ENCODE measurements at places on chromosomes 4 and X. TPM values are rescaled to one million over a fixed set of nuclear protein-coding genes. Genes with fewer than 3 reads are reported as not detected.

- no peaks in the 10 kb centered on the region for H3K27me3 ChIP-seq
- no peak overlapping the region for H3K4me3 ChIP-seq
- H3K36me3 ChIP-seq: no peaks in the 10 kb centered on the region
- DNase-seq: no peak
Observed at GRCh38 chr4:160848901-160849760, 1314.7 kb downstream of the FSTL5 start.

PLXNB3 gene
- 0.81 TPM for total RNA-seq

GRCh38 chr4:43136752-43137151 is 244.2 kb downstream of the GRXCR1 start:
- H3K4me1 ChIP-seq: no peaks in the 10 kb centered on the region
- no peak for DNase-seq
- no peak overlapping the region for H3K4me3 ChIP-seq
- no peaks in the 10 kb centered on the region for H3K27me3 ChIP-seq
- H3K27ac ChIP-seq: no peak overlapping the region

DNA sequence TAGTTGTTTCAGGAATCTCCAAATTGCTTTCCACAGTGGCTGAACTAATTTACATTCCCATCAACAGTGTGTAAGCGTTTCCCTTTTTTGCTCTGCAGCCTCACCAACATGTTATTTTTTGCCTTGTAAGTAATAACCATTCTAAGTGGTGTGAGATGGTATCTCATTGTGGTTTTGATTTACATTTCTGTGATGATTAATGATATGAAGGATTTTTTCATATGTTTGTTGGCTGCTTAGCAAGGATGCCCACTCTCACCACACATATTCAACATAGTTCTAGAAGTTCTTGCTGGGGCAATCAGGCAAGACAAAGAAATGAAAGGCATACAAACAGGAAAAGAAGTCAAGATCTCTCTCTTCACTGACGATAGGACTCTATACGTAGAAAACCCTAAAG is 472.4 kb downstream of the ZNF674 start:
- no peaks in the 10 kb centered on the region for H3K36me3 ChIP-seq
- H3K4me1 ChIP-seq: no peaks in the 10 kb centered on the region
- H3K4me3 ChIP-seq: no peak overlapping the region
- no peak overlapping the region for H3K27ac ChIP-seq

DNA sequence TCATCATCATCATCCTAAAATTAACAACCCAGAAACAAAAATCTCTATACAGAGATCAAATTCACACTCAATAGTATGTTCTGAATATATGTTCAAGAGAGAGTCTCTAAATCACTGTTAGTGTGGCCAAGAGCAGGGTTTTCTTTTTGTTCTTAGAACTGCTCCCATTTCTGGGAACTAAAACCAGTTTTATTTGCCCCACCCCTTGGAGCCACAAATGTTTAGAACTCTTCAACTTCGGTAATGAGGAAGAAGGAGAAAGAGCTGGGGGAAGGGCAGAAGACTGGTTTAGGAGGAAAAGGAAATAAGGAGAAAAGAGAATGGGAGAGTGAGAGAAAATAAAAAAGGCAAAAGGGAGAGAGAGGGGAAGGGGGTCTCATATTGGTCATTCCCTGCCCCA is 32.3 kb downstream of the CYBB start:
- no peak for DNase-seq
- no peak overlapping the region for H3K27ac ChIP-seq
- H3K27me3 ChIP-seq: peaks cover 3% of the 10 kb centered on the region
- H3K4me3 ChIP-seq: no peak overlapping the region
- H3K36me3 ChIP-seq: no peaks in the 10 kb centered on the region

GRCh38 chr4:154390324-154390723 is 101.3 kb downstream of the DCHS2 start:
- no peaks in the 10 kb centered on the region for H3K4me1 ChIP-seq
- H3K27me3 ChIP-seq: peaks cover 8% of the 10 kb centered on the region
- H3K4me3 ChIP-seq: no peak overlapping the region
- DNase-seq: no peak

DNA sequence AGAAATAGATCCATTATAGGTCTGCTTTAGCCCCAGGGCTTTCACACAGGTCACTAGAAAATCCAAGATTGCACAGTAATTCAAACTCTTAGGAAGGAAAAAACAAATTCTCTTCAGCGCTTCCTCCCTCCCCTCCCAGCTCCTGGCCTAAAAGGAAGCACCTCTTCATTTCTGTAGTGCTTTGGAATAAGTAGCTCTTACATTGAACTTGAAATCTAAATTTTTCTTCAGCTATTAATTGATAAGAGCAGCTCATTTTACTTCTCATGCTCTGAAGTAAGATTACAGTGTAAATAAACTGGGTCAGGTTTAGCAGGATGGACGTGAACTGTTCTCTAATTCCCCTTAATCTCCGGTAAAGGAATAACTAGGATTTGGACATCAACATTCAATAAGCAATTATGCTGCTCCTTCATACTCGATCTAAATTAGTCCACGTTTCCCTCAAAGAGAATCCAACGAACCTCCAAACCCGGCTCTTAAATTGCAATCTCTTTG is 10.9 kb upstream of the SEL1L3 start:
- H3K27ac ChIP-seq: no peak overlapping the region
- peaks cover 1% of the 10 kb centered on the region for H3K36me3 ChIP-seq
- H3K27me3 ChIP-seq: peaks cover 5% of the 10 kb centered on the region

DNA sequence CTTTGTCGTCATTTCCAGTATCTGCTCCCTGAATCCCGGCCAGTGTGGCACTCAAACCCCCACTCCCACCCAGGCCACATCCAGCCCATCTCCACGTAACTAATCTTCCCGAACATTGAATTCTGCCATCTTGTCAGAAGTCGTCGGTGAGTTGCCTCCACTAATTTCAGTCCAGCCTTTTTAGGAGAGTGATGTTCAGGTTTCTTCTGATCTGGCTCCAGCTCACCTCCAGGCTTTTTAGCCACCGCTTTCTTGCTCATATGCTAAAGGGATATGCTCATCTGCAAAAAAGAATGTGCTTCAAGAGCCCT is 1.3 kb downstream of the TMEM165 start:
- H3K4me1 ChIP-seq: peaks cover 47% of the 10 kb centered on the region
- H3K4me3 ChIP-seq: peak overlapping the region; percentile 97
- peaks cover 29% of the 10 kb centered on the region for H3K36me3 ChIP-seq
- no peak for DNase-seq
- H3K27me3 ChIP-seq: no peaks in the 10 kb centered on the region

- no peaks in the 10 kb centered on the region for H3K36me3 ChIP-seq
- no peaks in the 10 kb centered on the region for H3K4me1 ChIP-seq
- no peak for DNase-seq
- H3K27ac ChIP-seq: no peak overlapping the region
Observed at GRCh38 chrX:139106069-139106468, 394.6 kb upstream of the FGF13 start.

DNA sequence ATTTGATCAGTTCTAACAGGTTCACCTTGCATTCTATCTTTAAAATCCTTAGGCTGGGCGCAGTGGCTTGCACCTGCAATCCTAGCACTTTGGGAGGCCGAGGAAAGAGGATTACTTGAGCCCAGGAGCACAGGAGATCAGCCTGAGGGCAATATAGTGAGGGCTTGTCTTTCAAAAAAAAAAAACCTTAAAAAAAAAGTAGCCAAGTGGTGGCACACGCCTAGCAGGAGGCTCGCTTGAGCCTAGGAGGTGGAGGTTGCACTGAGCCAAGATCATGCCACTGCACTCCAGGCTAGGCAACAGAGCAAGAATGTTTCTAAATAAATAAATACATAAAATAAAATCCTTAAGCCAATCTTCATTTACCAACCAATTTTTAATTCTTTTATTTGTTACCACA is 75.6 kb downstream of the PRSS12 start:
- no peak for DNase-seq
- peaks cover 36% of the 10 kb centered on the region for H3K4me1 ChIP-seq
- H3K4me3 ChIP-seq: peak overlapping the region; percentile 31
- peaks cover 31% of the 10 kb centered on the region for H3K36me3 ChIP-seq
- peaks cover 2% of the 10 kb centered on the region for H3K27me3 ChIP-seq
- no peak overlapping the region for H3K27ac ChIP-seq

GRCh38 chrX:115330498-115331168 is 41.1 kb downstream of the LUZP4 start:
- no peaks in the 10 kb centered on the region for H3K27me3 ChIP-seq
- no peak for DNase-seq
- H3K27ac ChIP-seq: no peak overlapping the region
- no peaks in the 10 kb centered on the region for H3K36me3 ChIP-seq
- H3K4me1 ChIP-seq: no peaks in the 10 kb centered on the region

DNA sequence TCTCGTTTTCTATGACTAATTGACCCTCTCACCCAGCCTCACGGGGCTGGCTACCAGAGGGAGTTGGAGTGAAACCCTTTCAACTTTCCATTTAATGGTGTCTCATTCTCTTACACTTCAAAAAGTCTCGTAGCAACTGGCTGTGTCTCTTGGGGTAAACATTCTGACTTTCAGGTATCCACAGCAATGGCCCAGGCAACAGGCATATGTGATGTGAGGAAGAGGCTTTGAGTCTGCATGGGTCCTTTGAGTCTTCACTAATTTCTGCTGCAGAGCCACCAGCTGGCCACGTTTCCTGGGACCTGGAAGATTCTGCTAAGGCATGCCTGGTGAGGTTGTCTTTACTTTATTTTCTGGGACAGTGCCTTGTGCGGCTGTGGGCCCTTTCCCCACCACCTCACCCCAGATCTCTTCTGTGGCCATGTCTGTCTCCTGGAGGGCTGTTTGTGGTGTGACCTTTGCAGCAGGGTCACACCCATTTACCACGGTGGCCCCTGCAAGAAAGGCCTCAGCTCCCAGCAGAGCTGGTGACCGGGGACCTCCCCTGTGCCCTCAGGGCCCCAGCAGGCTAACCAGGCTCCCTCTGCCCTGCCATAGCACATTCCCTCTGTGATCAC is 112.5 kb upstream of the FRG1 start:
- no peaks in the 10 kb centered on the region for H3K36me3 ChIP-seq
- H3K27me3 ChIP-seq: peaks cover 2% of the 10 kb centered on the region
- no peak for DNase-seq
- H3K27ac ChIP-seq: no peak overlapping the region

DNA sequence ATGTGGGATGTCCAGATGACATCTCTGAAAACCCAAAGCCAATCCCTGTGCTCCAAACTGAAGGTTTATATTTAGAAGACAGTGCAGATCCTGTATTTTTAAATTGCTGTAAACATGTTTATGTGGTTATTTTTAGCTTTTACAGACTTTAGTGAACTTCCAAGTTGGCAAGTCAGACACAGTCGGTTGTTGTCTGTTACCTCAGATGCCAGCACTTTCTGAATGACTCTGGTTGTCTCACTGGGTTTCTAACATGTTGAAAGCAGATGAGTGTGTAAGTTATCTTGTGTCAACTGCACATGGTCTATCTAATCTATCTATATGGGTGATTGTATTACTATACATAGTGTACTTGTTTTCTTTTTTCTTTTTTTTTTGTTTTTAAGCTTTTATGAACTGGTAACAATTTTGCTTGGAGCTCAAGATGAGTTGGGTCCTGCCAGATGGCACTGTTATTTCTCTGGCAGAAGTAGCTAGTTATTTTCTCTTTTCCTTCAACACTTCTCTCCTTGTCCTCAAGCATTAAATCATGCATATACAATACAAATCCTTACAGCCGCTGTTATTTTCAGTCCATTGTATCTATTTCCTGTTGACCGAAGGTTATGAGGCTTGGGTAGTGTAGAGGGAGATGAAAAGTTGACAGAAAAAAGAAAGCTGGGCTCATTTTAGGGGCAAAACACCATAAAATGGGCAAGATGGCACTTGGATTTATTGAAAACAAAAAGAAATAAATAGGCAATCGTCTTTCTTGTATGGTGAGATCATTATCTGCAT is 66.3 kb downstream of the GAB1 start:
- H3K27me3 ChIP-seq: peaks cover 4% of the 10 kb centered on the region
- H3K4me3 ChIP-seq: no peak overlapping the region
- H3K27ac ChIP-seq: no peak overlapping the region
- H3K4me1 ChIP-seq: peaks cover 32% of the 10 kb centered on the region
- no peak for DNase-seq
- no peaks in the 10 kb centered on the region for H3K36me3 ChIP-seq

- no peak overlapping the region for H3K4me3 ChIP-seq
- H3K27ac ChIP-seq: no peak overlapping the region
- no peaks in the 10 kb centered on the region for H3K36me3 ChIP-seq
- no peak for DNase-seq
- H3K4me1 ChIP-seq: no peaks in the 10 kb centered on the region
Observed at GRCh38 chr4:58274553-58274952, 1164.4 kb upstream of the IGFBP7 start.

DNA sequence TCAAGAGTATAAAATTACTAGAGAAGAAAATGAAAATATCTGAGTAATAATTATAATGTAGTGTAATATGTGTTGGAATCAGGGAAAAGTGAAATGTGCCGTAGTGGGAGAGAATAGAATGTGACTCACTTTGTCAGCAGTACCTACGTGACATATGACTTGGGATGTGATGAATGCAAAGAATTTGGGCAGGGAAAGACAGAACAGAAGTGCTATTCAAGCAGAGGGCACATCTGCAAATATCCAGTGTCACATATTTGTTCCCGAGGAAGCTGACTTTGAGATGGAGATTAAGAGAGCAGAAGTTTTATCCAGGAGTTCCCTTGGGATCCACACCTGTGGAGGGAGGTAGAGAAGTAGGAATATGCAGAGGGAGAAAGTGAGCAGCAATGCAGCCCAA is 69.3 kb upstream of the HS3ST1 start:
- no peaks in the 10 kb centered on the region for H3K36me3 ChIP-seq
- no peak overlapping the region for H3K27ac ChIP-seq
- DNase-seq: no peak
- peaks cover 4% of the 10 kb centered on the region for H3K27me3 ChIP-seq

DNA sequence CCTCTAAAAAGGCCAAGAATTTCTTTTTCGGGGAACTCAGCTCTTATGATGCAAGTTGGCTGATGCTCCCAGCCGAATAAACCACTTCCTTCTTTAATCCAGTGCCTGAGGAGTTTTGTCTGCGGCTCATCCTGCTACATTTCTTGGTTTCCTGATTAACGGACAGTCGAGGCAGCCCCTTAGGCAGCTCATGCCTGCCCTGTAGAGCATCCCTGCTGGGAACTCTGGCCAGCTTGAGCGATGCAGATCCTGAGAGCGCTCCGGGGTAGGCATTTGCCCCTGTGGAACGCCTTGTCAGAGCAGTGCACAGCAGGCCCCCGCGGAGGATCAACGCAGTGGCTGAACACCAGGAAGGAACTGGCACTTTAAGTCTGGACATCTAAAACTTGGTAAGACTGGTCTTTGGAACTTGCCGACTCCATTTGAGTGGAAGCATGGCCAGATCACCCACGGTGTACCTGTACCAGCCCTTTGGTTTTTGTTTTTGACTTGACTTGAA is 3.1 kb downstream of the CT45A10 start:
- no peak for DNase-seq
- H3K4me1 ChIP-seq: no peaks in the 10 kb centered on the region
- no peaks in the 10 kb centered on the region for H3K36me3 ChIP-seq
- H3K27me3 ChIP-seq: peaks cover 4% of the 10 kb centered on the region
- no peak overlapping the region for H3K27ac ChIP-seq
- no peak overlapping the region for H3K4me3 ChIP-seq
